ENCODE measurements at places on chromosomes 4 and X. TPM values are rescaled to one million over a fixed set of nuclear protein-coding genes. Genes with fewer than 3 reads are reported as not detected.
A peak's percentile ranks its signal among the peaks of the same experiment; 100 is the strongest.

DNA sequence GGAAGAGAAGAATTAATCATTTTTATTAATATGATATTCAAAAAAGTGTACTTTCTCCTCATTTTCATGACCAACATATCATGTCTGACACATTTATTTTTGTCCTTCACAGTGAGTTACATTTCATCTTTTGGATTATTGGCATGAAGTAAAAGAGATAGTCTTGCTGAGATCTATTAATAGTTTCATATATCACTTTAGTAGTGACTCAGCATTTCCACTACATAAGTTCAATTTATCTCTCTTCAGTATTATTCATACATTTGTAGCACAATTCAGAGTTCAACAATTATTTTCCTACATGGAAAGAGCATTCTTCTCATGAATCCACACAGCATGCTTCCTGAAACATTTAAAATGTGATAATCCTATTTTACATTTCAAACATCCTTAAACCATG lies 1461.1 kb downstream of the TECRL start:
- DNase-seq = no peak

- DNase-seq = no peak
Measured at GRCh38 chr4:7322166-7322991, 112.4 kb downstream of the PSAPL1 start.

- DNase-seq = no peak
Measured at GRCh38 chrX:9767375-9767774, 1.7 kb upstream of the GPR143 start.

DNA sequence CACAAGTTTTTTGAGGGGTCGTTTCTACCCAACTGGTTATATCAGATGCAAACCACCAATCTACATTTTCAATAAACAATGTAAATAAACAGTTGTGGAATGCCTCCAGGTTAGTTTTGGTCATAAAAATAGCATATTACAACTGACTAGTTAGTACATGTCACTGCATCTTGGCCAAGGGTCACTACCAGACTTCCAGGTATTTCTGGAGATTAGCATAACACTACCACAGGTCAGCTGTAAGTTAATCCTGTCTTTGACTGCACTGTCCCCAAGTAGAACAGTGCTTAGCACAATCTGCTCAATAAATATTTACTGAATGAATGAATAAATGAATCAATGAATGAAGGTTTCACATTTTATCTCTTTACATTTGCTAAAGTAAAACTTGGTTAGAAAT lies 64.4 kb downstream of the TBC1D19 start:
- no peak for DNase-seq

DNA sequence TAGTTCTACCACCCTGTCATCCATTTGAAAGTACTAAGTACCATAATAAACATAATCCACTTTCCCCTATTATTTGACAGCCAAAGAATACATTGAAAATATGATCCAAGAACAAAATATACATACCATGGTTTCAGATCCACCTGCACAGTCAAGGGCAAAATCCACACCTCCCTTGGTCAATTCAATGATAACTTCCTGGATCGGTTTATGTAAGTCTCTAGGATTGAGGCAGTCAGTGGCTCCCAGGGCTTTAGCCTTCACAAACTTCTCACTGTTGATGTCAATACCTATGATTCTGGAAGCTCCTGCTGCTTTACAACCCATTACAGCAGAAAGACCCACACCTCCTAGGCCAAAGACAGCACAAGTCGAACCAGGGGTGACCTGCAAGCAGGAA lies 12.7 kb downstream of the ADH4 start:
- no peak for DNase-seq

GRCh38 chr4:102151696-102152095 lies 193.6 kb downstream of the SLC39A8 start:
- no peak for DNase-seq

- no peak for DNase-seq
Measured at GRCh38 chr4:40592034-40592433, 37.6 kb downstream of the RBM47 start.

GRCh38 chrX:153771415-153772315 lies 7.6 kb downstream of the PLXNB3 start:
- DNase-seq = no peak

GRCh38 chrX:9390693-9391368 lies 74.0 kb upstream of the TBL1X start:
- no peak for DNase-seq

GRCh38 chrX:123155327-123155726 lies 28.8 kb upstream of the GRIA3 start:
- DNase-seq = peak; percentile 10

DNA sequence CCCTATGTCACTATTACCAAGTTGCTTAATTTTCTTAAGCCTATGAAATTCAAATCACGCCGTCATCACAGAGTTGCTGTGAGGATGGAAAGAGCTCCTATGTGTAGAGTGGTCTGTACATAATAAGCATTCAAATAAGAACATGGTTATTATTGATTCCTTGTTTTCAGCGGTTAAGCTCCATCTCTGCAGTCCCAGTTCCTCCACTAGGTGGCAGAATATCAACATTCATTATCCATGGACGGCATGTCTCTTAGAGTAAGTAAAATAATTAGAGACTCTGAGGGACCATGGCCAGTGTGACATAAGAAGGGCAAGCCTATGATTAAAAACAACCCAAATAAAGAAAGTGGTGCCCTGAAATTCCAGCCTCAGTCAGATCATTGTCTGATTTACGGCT lies 132.5 kb upstream of the NHS start:
- DNase-seq = peak; percentile 40

- DNase-seq = no peak
Measured at GRCh38 chr4:158993891-158994290, 109.0 kb upstream of the RAPGEF2 start.

GRCh38 chr4:118814058-118814457 lies 21.9 kb downstream of the SEC24D start:
- DNase-seq = no peak

GRCh38 chrX:130055103-130055502 lies 55.2 kb downstream of the ELF4 start:
- DNase-seq = no peak

DNA sequence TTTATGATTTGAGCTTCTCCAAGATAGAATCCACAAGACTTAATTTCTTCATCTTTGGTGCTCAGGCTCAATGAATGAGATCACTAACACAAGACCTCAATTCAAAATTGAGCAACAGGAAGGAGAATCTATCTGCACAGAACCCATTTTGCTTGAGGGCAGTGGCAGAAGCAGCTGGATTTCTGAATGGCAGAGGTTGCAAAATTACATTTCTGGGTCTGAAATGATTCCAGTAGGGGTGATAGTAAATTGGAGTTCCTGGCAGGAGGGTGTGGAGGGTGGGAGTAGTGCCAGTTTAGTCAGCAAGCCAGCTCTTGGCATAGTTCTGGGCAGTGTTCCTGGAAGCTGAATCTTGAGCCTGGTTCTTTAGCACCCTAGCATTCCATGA lies 281.1 kb downstream of the SLC7A11 start:
- peak; percentile 38 for DNase-seq

DNA sequence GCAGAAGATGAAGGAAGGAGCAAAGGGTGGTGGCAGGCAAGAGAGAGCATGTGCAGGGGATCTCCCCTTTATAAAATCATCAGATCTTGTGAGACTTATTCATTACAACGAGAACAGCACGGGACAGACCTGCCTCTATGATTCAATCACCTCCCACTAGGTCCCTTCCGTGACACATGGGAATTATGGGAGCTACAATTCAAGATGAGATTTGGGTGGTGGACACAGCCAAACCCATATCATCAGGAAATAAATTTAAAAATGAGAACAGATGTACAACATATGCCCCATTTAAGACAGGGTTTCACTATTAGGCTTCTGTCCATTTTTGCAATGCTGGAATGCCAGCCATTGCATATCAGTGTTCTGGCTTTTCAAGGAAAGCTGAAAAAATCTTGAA lies 346.7 kb upstream of the SLIT2 start:
- DNase-seq = no peak

GRCh38 chr4:40211224-40212185 lies 14.7 kb downstream of the RHOH start:
- peak; percentile 6 for DNase-seq

GRCh38 chr4:74794382-74795010 lies at the start of gene BTC:
TSS of gene BTC (minus strand) at chr4:74794523. CDS start at chr4:74794325, 198 bp downstream.
- DNase-seq = peak; percentile 4

DMRTC1B gene
- not detected for total RNA-seq

DCLK2 gene
- 59.4 TPM for total RNA-seq

FGFBP2 gene
- total RNA-seq = not detected

NSG1 gene
- total RNA-seq = 7.0 TPM

PRSS12 gene
- 3.0 TPM for total RNA-seq

BLTP1 gene
- total RNA-seq = 21.4 TPM

SHROOM2 gene
- total RNA-seq = 2.8 TPM

Data from A172 (cell line).